ENCODE measurements at places on chromosomes 1 and 21.

- no peak for DNase-seq
Measured at GRCh38 chr1:83029916-83030315, 969.0 kb downstream of the TTLL7 start.

- DNase-seq = no peak
Measured at GRCh38 chr1:72623299-72623708, 341.0 kb upstream of the NEGR1 start.

DNA sequence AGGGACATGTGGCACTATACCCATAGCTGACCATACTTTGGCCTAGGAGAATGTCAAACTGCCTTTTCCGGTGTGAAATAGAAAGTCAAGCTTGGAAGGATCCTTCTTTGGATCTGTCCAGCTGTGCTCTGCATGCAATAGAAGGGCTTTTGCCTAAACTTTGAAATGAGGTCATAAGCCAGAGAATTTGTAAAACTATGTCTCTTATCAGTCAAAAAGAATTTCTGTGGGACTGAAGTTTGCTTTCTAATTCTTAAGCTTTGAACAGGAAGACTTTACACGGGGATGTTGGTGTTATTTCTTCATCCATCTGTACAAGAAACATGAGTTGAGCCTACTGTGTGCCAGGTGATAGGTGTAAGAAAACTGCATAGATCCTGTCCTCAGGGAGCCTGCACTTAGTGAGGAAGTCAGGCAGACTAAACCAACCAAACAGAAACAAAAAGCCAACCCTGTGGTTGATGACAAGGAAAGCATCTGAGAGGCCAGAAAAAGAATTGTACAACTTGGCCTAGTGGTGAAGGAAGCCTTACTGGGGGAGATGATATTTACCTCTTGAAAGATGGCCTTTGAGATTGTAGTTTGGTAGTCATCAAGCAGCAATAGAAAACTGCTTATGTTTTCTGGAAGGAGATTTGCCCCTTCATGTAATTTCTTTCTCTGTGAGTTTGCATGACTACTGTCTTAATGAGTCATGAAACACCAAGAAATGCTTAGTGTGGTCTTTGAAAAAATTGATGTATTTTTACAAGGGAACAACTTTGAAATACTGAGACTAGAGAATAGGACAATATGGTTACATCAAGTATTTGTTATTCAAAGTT is 24.8 kb downstream of the TGFB2 start:
- DNase-seq = no peak

- DNase-seq = no peak
Measured at GRCh38 chr1:245245021-245245667, 90.4 kb downstream of the KIF26B start.

- DNase-seq = no peak
Measured at GRCh38 chr1:211687462-211688215, 12.2 kb upstream of the NEK2 start.

DNA sequence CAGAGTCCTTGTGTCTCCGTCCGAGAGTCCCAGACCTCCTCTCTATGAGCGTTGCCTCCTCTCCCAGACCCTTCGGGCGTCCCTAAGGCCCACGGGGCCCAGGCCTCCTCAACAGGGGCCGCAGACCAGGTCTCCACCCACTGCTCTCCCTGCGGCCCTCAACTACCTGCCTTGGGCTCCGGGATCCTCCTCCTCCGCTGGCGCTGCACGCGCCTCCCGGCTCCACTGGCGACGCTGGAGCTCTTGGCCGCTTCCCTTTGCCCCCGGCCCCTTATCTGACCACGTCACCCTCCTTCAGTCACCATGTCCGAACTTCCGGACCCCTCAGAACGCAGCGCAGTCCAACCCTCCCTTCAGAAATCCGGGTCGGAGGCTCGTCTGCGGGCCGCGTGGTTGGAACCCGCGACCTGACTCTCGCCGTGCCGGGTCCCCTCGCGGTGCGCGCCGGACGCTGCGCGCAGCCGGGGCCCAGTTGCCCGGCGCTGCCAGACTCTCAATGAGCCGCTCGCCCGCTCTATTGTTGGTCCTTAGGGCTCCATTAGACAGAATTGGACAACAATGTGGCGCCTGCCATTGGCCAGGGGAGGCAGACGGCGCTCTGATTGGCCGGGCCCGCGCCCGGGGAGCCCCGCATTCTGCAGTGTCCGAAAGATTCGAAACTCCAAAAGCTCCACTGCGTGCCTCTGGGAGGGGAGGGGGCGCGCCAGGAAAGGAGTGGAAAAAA is at the start of gene DMRTA2:
DMRTA2 (minus strand) TSS at position 498 of the 724 bp plus-strand sequence. CDS start 1,907 bp downstream, outside the sequence.
- no peak for DNase-seq

DNA sequence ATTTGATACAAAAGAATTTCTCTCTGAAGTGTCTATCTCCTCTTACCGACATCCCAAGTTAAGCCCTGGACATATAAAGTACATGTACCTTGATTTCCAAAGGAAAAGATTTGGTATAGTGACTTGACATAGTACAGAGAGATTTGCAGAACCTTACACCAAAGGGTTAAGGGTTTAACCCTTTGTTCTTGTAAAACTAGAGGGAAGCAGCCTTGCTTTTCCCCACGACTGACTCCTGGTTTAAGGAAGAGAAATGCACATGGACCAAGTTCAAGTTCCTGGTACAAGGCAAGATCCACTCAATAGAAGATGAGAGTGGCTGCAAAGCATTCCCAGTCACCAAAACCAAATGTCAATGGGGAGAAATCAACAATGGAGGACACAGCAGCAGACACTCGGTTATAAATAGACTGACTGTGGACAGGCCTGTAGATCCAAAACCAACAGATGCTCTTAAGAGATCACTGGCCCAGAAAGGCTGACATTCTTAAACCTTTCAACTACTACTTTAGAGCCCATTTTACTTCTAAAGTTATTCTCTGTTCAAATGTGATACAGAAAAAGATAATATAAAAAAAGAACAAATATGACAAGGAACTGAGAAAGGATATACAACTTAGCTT is 69.4 kb downstream of the PUM1 start:
- no peak for DNase-seq

DNA sequence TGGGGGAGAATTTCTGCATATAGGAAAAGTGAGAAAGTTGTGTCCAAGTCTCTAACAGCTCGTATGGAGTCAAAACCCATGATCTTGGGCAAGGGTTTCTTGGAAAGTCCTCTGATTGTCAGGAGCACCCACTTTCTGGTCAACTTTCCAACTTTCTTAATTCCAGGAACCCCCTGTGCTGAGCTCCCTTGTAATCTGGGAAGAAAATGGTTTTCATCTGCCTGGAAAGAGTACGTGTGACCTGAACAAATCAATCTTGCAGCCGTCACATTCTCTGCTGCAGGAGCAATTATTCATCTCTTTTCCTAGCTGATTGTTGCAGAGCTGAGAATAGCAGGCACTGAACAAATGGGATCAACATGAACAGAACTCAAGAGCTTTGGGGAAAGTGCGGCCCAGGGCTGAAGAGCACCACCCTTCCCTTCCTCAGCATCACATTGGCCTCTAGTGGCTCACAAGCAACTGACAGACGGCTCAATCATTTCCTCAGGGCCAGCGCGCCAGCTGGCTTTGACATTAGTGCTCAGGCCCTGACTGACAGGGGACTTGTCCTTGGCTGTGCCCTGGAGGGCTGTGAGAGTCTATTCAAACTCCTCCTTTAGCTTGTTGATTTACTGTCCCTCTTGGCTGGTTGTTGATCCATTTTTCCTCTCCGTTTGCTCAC is 295.2 kb downstream of the HLX start:
- no peak for DNase-seq

DNA sequence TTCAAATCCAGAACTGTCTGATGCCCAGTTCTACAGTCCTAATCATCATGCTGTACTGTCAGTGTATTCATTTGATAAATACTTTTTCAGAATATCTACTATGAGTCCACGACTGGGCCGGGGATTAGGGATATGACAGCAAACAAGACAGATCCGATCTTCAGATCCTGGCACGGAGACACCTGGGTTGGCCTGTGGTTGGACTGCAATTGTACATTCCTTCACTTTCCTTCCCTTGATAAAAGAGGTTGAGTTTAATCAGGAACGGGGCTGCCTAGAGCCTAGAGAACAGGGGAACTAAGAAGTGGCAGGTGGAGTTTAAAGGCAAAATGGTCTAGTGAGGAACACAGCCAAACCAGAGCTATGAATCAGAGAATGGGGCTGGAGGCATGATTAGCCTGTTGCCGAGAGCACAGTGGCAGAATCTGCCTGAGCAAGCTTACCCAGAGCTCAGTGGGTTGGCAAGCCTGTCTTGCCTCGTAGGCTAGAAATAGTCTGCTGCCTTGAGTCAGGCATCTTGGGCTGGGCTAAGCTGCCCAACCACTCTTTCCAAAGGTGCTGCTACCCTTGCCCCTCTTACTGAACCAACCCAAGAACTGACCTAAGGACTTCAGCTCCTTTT is 38.1 kb upstream of the PTCH2 start:
- DNase-seq = no peak

DNA sequence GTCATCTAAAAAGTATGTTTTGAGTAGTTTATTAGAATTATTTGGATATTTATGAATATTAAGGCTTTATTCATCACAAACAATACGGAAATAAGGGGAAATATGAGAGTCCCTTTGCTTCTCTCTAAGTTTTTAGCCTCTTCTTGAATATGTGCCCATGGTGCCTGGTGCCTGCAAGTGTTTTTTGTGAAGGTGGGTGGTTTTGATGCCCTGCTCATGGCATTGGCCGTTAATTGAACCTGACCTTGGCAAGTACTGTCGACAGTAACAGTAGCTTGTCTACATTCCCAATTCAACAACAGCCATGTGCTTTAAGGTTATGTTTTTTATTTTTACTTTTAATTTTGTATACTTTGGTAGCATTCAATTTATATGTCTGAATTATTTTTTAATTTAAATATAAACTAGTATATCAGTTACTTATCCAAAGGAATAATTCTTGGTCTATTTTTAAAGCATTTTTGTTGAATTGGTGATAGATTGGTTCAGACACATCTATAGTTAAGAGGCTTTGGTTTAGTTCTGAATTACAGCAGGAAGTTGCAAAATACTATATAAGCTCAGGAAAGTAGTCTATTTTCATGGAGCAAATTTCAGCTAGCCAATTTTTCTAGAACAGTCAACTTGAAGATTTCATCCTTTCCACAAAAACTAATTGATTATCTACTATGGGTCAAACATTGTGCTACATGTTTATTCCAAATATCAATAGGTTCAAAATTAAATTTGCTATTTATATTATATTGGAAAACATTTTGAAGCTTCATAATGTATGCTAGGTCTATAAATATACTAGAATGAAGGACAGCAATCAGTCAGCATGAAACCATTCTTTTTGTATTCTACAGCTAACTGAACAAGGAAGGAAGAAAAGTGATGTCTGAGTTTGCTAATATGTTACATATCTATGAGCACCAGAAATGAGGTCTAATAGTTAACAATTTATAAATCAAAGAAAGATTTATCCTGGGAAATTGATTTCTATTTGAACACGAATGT is 184.4 kb downstream of the MRPL39 start:
- no peak for DNase-seq

GRCh38 chr1:19644681-19645410 is 735 bp downstream of the NBL1 start:
- DNase-seq = no peak

DNA sequence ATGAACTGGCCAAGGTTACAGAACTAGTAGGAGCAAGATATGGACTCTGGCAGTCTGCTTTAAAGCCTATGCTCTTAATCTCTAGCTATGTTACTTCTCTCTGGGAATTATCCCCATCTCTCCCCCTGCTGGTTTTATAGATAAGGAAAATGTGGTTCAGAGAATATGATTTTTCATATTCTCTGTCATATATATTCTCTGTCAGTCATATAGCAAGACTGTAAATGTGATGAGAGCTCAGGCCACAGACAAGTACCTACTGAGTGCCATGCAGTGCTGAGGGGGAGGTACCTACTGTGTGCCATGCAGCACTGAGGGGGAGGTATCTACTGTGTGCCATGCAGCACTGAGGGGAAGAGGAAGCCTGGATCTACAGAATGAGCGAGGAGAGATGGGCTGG is 220.3 kb upstream of the FGGY start:
- no peak for DNase-seq

- DNase-seq = no peak
Measured at GRCh38 chr1:172720339-172720738, 61.4 kb downstream of the FASLG start.

DNA sequence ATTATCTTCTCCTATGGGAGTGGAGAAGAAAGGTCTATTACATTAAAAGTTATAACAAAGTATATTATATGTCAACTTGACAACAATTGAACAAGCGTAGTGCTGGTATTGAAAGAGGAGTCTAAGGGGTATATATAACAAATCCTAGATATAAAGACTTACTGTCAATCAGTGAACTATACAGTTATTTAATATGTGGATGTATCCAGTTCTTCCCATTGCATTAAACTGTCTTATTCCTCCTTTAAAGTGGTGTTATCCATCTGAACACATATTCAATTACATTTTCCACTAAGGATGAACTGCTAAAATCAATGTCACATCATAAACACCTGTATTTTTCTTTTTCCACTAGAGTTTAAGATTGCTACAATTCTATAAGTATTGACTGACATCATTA is 438.8 kb downstream of the DPYD start:
- no peak for DNase-seq

DNA sequence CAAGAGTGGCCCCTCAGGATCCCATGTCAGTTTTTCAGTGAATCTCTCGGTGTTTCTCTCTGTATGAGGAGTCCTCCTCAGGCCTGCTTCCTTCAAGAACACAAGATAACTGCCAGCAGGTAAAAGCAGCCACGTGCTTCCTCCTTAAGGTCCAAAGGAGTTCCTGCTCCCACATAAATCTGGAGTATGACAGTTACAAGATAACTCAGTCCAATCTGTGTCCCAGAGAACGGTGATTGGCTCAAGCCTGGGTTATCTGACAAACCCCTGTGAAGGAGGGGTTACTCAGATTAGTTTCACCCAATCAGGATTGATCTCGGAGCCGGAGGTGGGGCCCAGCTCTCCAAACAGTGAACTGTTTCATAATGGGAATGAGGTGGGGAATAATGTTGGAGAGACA is 5.8 kb upstream of the ANKRD13C start:
- DNase-seq = no peak

GRCh38 chr1:200900877-200901276 is 6.2 kb downstream of the INAVA start:
- no peak for DNase-seq

DNA sequence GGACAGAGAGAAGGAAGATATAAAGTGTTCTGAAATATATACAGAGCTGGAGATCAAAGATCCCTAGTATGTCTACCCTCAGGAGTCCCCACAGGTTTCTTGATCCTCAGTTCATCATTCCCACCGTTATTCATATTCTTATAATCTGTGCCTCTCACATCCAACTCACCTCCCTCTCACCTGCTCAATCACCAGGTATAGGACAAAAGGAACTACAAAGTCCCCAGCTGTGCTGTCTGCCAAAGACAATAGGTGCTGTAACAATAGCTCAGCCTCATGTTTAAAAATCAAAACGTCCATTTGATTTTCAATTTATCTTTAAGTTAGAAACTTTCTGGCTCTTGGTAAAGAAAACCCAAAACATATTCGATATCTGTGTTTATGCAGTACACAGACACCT is 121.1 kb upstream of the PKN2 start:
- DNase-seq = no peak

- no peak for DNase-seq
Measured at GRCh38 chr1:39416609-39417008, 74.8 kb upstream of the BMP8A start.

GRCh38 chr21:45886610-45887026 is 95.0 kb upstream of the COL6A1 start:
- no peak for DNase-seq

- no peak for DNase-seq
Measured at GRCh38 chr1:65844821-65845534, 52.3 kb downstream of the PDE4B start.

Measured in stimulated activated CD4-positive, alpha-beta T cell treated with anti-CD3 and anti-CD28 coated beads, Interleukin-1b, Interleukin-23, amount 100 ng/mL, for 1 hour (primary cell).